Kidney glomerular epithelial cell (primary cell): ENCODE measurements at places on chromosomes 5 and 9.
A peak's percentile ranks its signal among the peaks of the same experiment; 100 is the strongest.

GRCh38 chr9:92538541-92538940 lies 2.8 kb upstream of the ECM2 start:
- DNase-seq = no peak

- DNase-seq = no peak
Observed at GRCh38 chr5:107894361-107894760, 223.6 kb upstream of the EFNA5 start.

- peak; percentile 50 for DNase-seq
Observed at GRCh38 chr5:39648848-39649227, 224.1 kb upstream of the DAB2 start.

- no peak for DNase-seq
Observed at GRCh38 chr5:102545175-102545574, 46.4 kb upstream of the SLCO6A1 start.

GRCh38 chr5:148343046-148343407 lies 7.7 kb downstream of the SPINK9 start:
- DNase-seq = no peak

DNA sequence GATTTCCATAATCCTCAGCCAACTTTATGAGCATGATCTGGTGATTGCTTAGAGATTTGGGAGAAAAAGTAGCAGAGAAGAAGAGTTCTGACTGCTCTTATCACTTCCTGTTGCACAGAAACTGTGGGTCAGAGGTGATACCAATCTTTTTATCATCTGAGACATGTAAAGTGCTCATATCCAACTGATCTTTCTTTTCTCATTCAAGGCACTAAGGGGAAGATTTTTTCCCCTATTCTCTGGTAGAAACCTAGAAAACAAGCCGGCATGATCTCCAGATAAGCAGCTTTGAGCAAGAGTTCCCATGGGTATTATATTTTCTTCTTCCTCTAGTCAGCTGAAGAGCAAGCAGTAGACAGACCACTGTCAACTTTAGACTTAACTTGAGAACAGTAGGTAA lies 29.0 kb upstream of the GPR150 start:
- DNase-seq = no peak

- no peak for DNase-seq
Observed at GRCh38 chr5:69084195-69084594, 9.6 kb upstream of the SLC30A5 start.

- DNase-seq = no peak
Observed at GRCh38 chr9:18542837-18543405, 69.0 kb downstream of the ADAMTSL1 start.

- no peak for DNase-seq
Observed at GRCh38 chr5:57940236-57940635, 457.6 kb upstream of the ACTBL2 start.

DNA sequence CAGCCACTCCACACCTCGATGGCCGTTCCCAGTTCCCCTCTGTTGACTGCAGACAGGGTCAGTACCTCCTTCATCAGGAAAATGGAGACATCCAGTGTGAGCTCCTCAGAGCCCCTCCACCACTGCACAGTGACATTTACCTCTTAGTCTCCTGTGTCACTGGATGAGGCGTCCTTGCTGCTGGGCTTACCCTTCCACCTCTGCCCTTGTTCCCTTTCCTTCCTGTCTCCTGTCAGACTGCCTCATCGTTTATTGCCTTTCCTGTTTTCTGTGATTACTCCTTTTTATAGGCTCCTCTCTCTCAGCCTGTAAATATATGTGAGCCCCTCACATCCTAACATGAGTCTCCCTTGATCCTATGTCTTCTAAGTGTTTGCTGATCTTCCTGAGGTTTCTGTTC lies 23.2 kb upstream of the SPTAN1 start:
- DNase-seq = no peak

GRCh38 chr5:126851501-126852011 lies 74.6 kb downstream of the LMNB1 start:
- no peak for DNase-seq

DNA sequence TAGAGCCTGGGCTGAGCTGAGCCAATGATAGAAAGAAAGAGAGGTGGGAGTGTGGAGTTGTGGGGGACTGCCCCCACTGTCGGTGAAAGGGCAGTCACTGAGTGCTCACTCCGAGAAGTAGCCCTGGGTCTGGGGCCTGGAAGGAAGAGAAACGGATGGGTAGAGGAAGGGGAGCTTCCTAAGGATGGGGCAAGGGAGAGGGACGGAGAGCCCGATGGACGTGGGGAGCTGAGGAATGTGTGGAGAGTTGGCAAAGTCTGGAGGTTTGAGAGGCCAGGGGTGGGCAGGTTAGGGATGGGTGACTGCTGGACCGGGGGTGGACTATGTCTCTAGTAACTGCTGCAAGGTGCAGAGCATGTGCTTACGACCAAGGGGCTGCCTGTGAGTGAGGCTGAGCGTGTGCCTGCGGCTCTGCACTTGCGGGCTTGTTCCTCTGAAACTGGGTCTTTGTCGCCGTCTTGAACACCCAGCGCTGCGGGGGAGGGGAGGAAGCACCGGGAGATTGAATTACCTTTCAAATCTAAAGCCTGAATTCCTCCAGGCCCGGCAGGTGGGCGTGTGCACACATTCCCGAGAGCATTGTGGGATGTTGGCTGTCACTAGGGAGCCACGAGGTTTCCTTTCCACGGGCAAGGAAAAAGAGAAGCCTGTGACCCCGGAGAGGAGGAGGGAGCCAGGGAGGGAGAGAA lies 76.4 kb upstream of the ARAP3 start:
- DNase-seq = no peak

- DNase-seq = no peak
Observed at GRCh38 chr5:112929336-112930081, 7.5 kb upstream of the REEP5 start.

- DNase-seq = no peak
Observed at GRCh38 chr5:105726093-105726492, 1944.6 kb downstream of the EFNA5 start.

DNA sequence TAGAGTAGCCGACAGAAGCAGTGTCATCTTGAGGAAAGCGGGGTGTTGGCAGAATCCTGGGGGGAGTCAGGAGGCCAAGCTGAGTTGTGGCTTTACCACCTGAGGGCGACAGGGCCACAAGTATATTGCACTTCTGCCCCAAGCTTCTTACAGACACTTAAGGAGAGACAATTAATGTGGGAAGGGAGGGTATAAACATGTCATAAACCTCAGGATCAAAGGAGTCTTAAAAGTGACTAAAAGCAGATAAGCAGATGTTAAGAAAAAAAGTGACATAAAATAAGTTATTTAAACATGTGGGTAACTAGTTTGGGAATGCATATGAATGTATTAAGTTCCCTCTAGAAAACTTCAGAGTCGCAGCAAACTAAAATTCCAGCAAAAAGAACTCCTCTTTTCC lies 63.9 kb downstream of the ERAP1 start:
- DNase-seq = no peak

DNA sequence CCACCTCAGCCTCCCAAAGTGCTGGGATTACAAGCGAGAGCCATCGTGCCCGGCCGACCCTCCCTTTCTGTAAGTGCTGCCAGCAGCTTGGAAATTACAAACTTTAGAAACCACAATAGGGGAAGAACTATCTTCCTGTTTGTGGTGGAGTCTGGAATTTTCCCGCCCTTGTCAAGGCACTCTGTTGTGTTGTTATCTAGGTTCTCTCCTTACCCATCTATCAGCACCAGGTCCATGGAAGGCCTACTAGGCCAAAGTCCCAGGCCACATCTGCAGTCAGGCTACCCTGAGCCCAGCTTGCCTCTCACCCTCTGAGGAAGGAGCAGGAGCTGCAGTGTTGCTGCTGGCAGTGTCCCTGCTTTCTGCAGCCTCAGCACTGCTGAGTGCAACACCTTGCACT lies 214.9 kb downstream of the MCTP1 start:
- DNase-seq = no peak

DNA sequence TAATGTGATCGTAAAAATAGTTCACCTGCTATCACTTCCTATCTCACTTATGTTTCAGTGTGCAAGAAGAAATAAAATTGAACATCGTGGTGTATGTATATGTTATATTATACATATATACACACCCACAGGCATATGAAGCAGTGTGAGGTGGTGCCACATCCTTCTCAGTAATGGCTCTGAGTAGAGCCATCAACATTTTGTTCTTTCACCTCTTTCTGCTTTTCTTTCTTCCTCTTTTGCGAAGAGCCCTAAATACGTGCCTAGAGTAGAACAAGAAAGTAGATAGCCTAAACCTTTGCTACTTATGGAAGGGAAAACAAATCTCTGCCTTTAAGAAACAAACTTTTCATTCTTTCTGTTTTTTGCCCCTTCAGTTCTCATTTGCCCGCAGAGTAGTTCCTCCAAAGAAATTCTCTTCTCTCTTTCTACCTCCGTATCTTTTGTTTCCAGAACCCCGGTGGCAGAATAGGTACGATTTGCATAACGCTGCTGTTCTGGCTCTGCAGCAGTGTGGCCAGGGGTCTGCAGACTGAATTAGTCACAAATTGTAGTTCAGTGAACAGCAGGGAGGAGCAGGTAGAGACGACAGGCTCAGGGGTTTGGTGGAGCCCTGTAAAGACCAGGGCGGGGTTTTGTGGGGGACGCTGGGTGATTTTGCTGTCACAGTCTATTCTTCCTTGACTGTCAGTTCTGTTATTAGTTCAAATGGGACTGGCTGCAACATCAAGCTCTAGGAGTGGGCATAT lies 40.5 kb upstream of the PJA2 start:
- DNase-seq = no peak

DNA sequence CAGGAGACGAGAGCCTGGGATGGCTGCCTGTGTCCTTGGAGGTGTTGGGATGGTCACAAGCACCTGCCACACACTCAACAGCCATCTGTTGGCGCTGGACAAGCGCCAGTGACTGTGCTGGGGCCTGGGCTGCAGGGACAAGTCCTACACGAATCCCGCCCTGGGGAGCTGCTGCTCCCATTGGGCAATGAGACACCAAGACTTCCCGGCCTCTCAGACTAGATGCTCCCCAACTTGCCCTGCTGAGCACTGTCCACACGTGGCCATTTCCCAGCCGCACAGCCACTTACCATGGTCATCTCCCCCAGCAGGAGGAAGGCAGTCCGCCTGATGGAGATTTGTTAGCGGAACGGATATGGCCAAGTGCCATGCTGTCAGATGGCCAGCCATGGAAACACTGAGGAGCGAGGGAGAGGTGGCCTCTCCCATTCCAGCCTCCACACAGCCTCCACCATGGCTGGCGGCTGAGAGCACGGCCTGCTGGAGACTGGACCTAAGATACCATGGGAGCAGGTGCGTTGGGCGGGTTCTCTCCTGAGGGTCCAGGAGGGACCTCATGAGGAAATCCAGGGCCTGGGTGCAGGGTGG lies 43.9 kb downstream of the PRRT1B start:
- DNase-seq = no peak

GRCh38 chr5:129496421-129496820 lies 36.3 kb downstream of the ADAMTS19 start:
- DNase-seq = no peak

DNA sequence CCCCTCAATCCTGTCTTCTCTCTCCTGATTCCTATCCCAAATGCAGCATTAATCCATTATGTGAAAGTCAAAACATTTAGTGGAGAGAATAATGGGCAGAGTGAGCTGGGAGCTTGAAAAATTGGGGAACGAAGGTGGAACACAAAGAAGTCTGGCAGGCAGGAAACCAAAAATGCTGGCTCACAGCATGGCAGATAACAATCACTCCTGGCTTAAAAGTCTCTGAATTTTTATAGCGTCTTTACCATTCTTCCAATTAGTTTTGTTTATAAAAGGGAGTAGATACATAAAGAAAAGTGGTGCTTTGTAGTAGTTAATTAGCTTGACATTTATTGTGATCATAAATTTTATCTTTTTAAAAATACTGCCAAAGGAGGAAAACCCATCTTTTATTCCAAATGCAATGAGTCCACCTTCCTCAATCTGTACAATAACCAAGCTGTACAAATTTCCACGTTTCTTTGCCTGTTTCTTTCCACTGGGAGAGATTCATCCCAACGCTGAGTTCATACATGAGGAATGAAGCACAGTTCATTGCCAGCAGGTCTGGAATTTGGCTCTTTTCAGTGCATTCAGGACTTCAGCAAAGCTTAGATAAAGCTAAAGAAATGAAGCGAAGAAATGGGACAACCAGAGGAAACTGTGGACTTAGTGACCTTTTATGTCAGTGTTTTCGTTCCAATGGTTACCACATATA lies 174.7 kb downstream of the HMHB1 start:
- DNase-seq = peak; percentile 36

- DNase-seq = no peak
Observed at GRCh38 chr5:145960166-145960565, 23.8 kb downstream of the SH3RF2 start.

GRCh38 chr5:156327296-156327695 lies 332 bp downstream of the SGCD start:
- DNase-seq = peak; percentile 42

DNA sequence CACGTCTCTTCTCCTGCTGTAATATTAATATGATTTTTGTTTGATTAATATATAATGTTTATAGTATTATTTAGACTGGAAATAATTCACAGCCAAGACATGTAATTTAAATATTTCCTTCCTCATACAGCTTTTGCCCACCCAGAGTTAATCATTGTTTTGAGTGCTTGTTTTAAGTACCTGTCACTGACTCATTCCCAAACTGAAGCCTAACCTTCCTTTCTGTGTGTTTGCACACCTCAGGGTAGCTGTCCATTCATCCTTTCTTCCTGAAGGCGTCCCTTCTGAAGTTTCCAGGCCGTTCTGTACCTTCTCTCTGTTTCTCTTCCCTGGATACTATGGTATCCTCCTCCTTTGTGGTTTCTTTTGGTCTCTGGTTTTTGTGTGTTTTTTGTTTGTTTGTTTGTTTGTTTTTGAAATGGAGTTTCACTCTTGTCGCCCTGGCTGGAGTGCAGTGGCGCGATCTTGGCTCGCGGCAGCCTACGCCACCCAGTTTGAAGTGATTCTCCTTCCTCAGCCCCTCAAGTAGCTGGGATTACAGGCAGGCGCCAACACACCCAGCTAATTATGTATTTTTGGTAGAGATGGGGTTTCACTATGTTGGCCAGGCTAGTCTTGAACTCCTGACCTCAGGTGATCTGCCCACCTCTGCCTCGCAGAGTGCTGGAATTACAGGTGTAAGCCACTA lies 312.4 kb downstream of the DOCK8 start:
- DNase-seq = no peak

DNA sequence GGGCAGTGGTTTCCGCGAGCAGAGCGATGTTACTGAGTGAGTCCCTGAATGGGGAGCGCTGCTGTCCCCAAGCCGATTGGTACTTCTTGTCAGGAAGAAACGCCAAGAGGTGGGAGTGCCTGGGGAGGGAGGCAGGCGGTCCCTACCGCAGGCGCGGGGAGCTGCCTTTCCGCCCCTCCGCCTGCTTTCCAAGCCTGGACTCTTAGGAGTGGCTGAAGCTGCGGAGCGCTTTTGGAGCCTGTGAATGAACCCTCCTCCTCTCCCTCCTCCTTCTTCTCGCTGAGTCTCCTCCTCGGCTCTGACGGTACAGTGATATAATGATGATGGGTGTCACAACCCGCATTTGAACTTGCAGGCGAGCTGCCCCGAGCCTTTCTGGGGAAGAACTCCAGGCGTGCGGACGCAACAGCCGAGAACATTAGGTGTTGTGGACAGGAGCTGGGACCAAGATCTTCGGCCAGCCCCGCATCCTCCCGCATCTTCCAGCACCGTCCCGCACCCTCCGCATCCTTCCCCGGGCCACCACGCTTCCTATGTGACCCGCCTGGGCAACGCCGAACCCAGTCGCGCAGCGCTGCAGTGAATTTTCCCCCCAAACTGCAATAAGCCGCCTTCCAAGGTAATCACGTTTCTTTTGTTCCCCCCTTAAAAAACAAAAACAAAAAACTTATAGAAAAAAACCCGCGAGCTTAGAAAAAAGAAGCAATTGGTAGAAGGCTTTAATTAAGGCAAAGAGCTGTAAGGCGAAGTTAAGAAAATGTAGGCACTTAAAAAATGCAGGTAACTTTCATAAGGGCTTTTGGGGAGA lies at the start of gene VCAN:
TSS of gene VCAN (plus strand) at position 340 of the 808 bp plus-strand sequence. CDS start 11,775 bp downstream, outside the sequence.
- DNase-seq = peak; percentile 78
